ENCODE measurements at places on chromosomes 2 and 18. TPM values are rescaled to one million over a fixed set of nuclear protein-coding genes. Genes with fewer than 3 reads are reported as not detected.

GRCh38 chr2:23703583-23704385 lies 223.1 kb downstream of the ATAD2B start:
- H3K4me1 ChIP-seq, result peaks cover 9% of the 10 kb centered on the region
- DNase-seq, result no peak
- no peaks in the 10 kb centered on the region for H3K27me3 ChIP-seq
- no peak overlapping the region for H3K27ac ChIP-seq
- H3K4me3 ChIP-seq, result no peak overlapping the region

Gene WIPF1
- total RNA-seq, result 61.8 TPM

- no peak overlapping the region for H3K27ac ChIP-seq
- no peak for DNase-seq
Observed at GRCh38 chr2:216607277-216607560, 26.0 kb upstream of the IGFBP2 start.

DNA sequence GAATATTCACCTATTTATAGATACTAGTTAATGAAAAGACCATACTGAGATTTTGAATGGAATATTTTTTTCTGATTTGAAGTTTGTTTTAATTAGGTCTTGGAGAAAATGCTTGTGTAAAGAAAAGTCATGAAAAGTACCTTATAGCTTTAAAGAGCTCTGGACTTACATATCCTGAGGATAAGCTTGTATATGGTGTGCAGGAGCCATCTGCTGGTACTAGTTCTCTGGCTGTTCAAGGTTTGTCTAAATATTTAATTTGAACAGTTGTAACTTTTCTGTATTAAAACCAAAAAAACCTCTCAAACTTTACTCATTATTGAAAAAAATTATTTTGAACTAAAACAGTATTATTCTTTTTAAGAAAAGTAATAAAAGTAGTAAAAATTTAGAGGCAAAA lies 50.1 kb downstream of the UBR3 start:
- H3K4me3 ChIP-seq, result no peak overlapping the region
- H3K4me1 ChIP-seq, result no peaks in the 10 kb centered on the region
- no peak overlapping the region for H3K27ac ChIP-seq
- no peaks in the 10 kb centered on the region for H3K27me3 ChIP-seq

Gene IL36B
- total RNA-seq, result not detected

Gene SNORC
- 2.2 TPM for total RNA-seq

GRCh38 chr18:58670404-58671110 lies 708 bp upstream of the MALT1 start:
- H3K4me3 ChIP-seq, result peak overlapping the region; percentile 78
- peak overlapping the region; percentile 89 for H3K27ac ChIP-seq
- no peak for DNase-seq
- H3K27me3 ChIP-seq, result no peaks in the 10 kb centered on the region
- H3K36me3 ChIP-seq, result no peaks in the 10 kb centered on the region

Measured in chondrocyte (in vitro differentiated cells).